ENCODE measurements at places on chromosomes 2 and 18.

DNA sequence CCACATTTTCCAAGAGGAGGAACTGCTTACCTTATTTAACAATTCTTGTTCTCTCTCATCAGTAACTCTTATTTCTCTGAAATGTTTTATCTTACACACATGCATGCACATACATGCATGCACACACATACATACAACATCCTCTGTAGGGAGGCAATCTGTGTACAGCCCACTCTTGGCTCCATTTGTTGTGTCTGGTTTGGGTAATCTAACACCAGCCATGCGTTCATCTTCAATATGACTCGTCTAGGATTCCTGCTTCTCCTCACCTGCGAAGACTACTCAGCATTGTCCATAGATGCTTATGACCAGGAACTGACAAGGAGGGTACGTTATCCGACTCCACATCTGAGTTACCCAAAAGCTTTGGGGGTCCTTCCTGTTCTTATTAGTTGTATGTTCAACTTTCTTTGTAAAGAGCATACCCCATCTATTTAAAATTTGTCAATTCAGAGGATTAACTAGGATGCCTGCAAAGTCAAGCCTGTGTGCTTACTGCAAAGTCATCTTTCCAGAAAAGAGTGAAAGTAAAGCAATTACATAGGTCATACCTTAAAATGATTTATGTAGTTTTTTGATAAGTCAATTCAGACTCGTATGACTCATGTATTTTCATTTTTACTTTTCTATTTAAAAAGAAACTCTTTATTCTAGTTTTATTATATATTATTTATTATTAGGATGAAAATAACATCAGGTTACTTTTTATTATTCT lies 18.2 kb downstream of the LYPD6B start:
- DNase-seq: no peak

DNA sequence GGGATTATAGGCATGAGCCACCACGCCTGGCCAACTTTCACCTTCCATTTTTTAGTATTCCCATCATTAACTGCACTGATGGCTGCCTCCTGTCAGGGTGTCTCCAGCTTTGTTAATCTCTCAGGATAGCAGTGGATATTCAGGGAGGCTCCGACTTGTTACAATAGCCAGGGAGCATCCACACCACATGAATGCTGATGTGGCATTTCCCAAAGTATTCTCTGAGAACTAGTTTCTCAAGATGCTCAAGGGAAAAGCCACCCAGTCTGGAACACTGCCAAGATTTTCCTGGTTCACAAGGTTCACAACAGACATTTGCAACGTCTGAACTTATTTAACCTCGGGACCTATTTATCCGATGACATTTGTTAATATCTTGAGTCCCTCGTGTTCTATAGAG lies 33.8 kb downstream of the ZNF519 start:
- DNase-seq: no peak

GRCh38 chr18:22285361-22286140 lies 116.2 kb downstream of the GATA6 start:
- no peak for DNase-seq

DNA sequence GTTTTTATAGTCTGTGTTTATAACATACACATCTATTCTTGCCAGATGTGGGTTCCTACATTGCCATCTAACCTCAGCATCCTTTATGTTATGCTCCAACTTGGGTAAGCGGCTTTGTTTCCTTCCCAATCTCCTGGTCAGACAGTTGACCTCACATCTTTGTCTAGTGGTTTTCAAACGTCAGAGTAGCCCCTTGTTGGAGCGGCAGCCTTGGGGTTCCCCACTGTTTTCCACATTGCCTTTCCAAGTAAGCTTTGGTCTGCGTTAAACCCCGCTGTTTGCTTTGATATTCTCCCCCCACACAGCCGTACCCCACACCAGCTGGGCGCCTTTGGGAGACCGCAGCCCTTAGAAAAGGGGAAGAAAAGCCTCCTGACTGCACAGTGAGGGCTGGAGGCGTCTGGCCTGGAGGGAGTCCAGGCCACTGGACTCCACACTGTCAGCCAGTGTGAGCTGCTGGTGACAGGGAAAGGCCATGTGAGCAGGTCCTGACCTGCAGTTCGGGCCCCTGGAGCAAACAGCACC lies 83.3 kb downstream of the MALT1 start:
- no peak for DNase-seq

DNA sequence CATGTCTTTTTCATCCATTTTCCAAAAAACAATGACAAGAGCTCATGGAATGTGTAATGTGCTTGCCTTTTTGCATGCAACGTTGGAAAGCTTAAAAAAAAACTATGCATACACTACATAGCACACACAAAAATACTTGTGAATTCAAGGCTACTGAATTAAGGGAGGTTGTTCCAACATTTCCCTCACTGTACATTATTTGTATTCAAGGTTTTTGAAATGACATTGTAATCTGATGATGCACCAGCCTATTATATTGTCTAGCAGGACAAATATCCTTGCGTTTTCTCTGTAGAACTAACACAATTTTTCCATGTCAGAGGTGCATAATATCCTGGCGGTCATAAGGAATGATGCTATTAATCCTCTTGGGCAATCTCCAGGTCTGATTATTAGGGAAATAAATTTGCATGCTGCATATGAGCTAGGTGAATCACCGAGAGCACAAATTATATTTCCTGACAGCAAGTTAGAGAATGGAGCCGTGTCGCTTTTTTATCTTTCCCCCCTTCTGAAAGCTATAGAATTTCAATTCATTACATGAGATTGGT lies 836.9 kb upstream of the FANCL start:
- no peak for DNase-seq

DNA sequence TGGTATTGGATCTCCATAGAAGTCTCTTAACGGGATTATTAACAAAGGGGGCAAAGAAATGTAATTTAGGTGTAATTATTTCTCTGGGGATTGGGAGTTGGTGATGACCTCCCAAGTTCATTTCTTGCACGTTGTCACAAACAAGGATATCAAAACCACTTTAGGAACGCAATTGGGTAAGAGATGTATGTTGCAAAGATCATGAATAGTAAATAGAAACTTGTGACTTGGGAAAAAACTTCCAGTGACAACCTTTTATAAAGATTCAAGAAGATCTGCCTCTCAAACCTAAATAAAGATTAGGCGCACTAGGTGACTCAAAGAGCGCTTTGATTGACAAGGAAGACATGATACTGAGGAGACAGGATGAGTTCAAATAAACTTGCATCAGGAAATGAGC lies 127.8 kb upstream of the TRIB2 start:
- no peak for DNase-seq

- no peak for DNase-seq
Measured at GRCh38 chr2:10340593-10340975, 37.9 kb downstream of the HPCAL1 start.

DNA sequence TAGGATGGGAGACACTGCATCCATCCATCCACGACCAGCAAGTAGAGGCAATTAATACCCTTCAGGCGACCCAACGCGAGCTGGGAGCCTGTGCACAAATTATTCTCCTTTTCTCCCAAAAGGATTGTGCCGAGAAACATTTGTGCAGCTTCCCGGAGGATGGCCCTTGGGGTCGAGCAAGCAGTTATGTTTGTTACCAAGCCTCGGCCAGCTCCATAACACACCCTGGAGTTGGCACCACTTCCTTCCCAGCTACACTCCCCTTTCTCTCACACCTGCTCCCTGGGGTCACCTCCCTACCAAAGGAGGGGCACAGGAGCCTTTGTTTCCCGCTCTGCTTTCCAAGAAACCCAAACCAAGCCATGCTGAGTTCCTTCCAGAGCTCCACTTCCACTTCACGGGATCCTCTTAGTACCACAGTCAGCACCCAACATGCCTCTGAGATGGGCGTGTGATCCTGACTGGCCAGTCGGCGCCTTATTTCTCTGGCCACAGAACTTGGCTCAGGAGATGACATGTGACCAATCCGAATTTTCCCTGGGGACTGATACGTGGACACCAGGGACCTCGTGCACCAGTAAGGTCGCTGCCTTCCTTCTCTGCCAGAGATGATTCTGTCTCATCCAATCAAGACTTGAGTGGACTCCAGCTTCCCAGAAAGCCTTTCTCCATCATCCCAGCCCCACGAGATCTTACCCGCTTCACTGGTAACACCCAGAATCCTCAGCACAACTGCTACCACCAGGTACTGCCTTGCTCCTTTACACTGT lies 28.5 kb downstream of the GPR55 start:
- DNase-seq: no peak

DNA sequence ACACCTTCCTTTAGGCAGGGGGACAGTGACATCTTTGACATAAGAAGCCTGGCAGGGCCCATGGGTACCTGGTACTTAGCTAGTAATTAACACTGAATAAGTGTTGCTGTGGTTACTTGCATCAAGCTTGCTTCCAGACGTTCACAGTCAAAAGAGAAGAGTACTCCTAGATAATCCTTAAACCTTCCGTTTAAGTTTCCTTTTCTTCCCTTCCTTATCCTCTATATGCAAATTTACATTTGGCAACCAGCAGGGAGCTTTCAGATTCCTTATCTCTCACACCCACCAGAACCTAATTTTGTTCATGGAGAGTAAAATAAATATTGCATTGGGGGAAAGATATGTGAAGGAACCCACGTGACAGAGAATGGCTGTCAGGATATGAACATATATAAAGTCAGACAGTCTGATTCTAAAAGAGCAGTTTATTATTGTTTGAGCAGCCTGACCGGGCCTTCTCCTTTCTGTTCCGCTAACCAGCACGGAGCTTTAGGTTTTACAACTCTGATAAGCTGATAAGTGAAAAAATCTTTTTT lies 7.8 kb upstream of the RAB31 start:
- DNase-seq: no peak

- no peak for DNase-seq
Measured at GRCh38 chr2:10007921-10008808, 35.2 kb upstream of the KLF11 start.

DNA sequence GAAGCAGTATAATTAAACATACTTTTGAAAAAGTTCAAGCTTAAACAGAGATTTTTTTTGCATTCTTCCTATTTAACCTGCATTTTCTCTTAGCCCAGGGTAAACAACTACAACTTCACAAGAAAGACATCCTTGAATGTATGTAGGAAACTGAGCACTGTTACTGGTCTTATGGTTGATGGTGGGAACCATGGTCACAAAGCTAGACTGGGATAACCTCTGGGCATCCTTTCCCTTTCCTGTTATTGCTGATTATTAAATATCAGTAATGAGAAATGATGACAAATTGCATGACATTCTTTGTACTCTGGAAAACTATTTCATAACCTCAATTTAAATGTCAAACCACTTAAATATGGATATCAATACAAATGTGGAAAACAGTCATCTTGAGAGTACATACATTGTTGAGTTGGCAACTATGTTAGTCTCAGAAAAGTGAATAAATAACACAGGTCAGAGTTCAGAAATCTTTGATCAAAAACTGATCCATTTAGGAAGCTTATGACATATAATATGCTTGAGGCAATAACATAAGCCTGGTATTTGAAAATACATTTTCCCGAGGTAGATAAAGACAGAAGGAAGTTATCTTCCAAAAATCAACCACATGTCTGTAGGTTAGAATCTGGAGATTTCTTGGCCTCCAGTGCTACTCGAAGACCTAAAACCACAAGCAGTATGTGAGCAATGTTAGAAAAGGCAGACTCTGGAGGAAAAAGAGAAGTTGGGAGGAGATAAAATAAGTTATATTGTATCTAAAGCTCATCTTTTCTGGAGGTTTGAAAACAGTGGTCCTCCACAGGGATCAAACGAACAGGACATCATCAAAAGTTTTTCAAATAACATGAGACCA lies 65.2 kb upstream of the ST8SIA5 start:
- DNase-seq: no peak

DNA sequence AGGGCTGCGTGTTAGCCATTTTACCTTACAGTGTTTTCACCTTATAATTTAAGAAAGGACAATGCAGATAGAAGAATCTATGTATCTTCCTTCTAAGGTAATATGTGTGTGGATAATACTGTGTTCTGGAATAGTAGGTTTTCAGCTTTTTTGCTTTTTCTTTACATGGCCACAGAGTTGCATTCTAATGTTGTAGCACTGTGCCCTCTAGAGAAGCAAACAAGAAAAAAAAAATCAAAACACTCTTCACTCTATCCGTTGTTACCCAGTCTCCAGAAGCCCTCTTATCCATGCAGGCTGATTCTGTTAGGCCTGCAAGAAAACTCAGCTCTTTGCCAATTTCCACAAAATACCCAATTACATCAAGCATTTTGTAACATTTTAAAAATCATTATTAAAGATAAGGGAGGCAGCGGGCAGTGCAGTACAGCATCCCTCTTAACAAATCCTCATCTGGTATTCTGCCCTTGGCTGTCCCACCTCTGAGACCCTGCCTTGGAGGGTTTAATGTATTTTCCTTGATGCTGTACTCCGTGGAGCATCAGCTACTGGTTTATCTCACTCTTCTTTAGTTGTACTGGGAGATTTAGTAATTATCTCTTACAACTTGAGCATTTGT lies 41.8 kb downstream of the CDH7 start:
- no peak for DNase-seq

GRCh38 chr2:31137211-31138036 lies 816 bp downstream of the GALNT14 start:
- no peak for DNase-seq

GRCh38 chr2:24115057-24115456 lies 8.1 kb downstream of the PFN4 start:
- DNase-seq: no peak

DNA sequence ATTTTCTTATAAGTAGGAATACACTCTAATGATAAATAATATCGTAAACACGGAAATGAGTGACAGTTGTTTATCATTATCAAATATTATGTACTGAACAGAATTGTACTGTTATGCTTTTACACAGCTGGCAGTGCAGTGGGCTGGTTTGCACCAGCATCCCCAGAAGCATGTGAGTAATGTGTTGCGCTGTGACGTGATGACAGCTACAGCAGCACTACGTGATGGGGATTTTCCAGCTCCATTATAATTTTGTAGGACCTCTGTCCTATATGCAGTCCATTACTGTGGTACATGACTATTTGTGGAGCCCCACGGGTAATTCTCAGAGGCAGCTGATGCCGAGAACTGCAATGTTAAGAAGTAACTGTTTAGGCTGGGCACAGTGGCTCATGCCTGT lies 77.3 kb upstream of the ATG16L1 start:
- no peak for DNase-seq

DNA sequence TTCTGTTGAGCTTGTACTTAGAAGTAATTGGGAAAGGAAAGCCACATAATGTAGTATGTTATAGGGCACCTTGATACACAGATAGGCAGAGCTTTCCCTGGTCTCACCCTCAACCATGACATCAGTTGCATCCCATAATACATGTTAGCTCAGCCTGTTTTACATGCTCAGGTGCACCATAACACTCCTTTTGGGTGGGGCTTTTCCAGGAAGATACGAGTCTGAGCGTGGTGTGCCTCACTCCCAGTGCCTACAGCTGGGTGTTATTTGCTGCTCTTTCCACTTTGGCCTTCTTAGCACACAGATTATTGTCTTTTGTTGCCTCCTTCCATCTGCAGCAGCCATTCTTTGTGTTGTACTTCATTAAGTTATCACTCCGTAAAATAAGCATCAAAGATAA lies 11.9 kb downstream of the TTC39C start:
- no peak for DNase-seq

DNA sequence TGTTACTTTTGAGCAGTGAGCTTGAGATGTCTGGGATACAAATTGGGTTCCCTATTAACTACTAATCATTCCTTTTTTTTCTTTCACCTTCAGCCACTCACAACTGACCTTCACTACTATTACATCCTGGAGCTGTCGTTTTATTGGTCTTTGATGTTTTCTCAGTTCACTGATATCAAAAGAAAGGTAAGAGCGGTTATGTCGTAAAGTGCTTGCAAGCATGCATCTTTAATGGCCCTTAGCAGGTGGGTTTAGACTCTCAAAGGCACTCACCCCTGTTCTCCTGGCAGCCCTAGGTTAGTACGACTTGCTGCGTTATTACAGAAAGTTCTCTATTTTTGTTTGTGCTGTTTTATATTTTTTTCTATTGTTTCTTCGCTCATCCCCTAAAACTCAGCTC lies 107.6 kb upstream of the NOSTRIN start:
- DNase-seq: no peak
